CD4-positive, CD25-positive, alpha-beta regulatory T cell (primary cell): ENCODE measurements at places on chromosomes 11 and 22. TPM values are rescaled to one million over a fixed set of nuclear protein-coding genes. Genes with fewer than 3 reads are reported as not detected.

APOBEC3A gene
- not detected for total RNA-seq

TYR gene
- not detected for total RNA-seq

GRCh38 chr11:56705784-56706396 lies 7.0 kb downstream of the OR9G1 start:
- DNase-seq: no peak

- no peak for DNase-seq
These were observed 27.8 kb downstream of the GDPD5 start for GRCh38 chr11:75497788-75498409.

- no peak for DNase-seq
These were observed 39.5 kb upstream of the CD44 start for GRCh38 chr11:35099278-35100012.

POU2F3 gene
- total RNA-seq: not detected

DNA sequence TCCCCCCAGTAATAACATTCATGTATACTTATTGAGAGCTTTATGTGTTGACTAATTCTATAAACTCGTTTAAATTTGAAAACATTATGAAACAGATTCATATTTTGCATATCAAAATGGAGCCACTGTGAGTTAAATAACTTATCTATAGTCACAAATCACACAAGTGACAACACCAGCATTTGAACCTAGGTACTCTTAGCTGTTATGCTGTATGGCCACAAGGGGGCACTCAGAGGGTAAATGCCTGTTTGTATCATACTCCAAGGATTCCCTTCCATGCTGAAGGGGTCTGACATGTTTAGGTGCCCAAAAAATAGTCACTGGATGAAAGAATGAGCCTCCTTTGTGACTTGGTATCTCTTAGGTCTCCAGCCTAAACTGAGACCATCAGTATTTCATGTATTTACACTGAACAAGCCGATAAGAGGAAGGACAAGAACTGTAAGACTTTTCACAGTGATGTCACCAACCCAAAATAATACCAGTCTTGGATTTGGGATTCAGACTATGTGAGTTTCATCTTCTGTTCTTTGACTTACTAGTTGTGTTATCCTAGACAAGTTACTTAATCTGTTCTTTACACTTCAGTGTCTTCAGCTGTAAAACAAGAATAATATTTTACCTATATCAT lies 12.2 kb upstream of the OR52D1 start:
- DNase-seq: peak; percentile 2

- DNase-seq: no peak
These were observed 10.9 kb downstream of the PDGFB start for GRCh38 chr22:39233710-39234471.

DNA sequence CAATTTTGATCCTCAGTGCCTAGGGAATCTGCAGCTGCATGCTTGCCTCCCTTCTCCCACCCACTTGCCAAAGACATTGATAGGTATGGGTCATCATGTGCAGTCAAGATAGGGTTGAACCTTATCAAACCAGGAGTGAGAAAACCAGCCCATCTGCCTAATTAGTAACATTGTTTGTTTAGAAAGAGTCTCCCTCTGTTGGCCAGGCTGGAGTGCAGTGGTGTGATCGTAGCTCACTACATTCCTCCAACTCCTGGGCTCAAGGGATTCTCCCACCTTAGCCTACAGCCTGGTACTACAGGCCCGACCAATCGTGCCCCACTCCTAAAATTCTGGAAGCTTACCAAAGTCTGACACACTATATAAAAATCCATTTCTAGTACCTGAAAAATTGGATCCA lies 4.6 kb downstream of the C11orf71 start:
- DNase-seq: no peak

PANX2 gene
- total RNA-seq: not detected

GRCh38 chr11:113873236-113873626 lies 2.1 kb downstream of the USP28 start:
- DNase-seq: no peak
